NCI-H146 (cell line): ENCODE measurements at places on chromosomes 3 and 15.

- DNase-seq = no peak
Observed at GRCh38 chr15:82228750-82229149, 33.8 kb downstream of the EFL1 start.

GRCh38 chr3:88626456-88627120 lies 476.8 kb downstream of the C3orf38 start:
- no peak for DNase-seq

GRCh38 chr3:71064956-71065763 lies 518.4 kb downstream of the FOXP1 start:
- peak; percentile 67 for DNase-seq

DNA sequence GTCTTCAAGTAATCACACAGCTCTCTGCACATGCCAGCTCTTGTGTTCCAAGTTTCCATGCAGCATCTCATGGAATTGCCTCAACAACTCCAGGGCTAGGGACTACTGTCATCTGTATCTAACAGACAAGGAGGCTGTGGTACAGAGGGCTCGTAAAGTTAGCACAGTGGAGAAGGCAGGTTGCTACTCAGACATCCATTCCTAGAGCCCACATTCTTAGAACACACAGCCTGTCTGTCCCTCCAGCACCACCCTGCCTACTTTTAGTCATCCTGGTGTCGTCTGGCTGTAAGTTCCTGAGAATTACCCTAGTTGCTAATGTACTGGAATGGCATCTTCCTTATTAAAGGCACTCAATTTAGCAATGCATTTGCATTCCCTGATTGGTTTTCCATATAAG lies 862.5 kb downstream of the FHIT start:
- peak; percentile 3 for DNase-seq

GRCh38 chr3:171802590-171802956 lies 7.7 kb downstream of the PLD1 start:
- DNase-seq = no peak

DNA sequence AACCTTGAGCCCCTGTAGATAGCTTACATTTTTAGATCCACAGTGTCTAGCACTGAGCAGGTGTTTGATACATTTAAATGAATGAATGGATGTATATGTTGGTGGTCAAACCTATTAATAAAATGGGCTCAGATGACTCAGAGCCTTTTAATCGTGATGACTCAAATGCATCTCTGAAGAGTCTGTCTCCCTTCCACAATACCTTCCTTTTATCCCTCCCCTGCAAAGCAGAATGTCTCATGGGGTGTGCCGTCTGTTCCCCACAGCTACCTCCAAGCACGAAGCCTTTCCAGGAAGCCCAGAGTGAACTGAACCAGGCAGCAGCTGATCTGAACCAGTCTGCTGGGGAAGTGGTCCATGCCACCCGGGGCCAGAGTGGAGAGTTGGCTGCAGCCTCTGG lies 303.5 kb upstream of the TPM1 start:
- DNase-seq = no peak

DNA sequence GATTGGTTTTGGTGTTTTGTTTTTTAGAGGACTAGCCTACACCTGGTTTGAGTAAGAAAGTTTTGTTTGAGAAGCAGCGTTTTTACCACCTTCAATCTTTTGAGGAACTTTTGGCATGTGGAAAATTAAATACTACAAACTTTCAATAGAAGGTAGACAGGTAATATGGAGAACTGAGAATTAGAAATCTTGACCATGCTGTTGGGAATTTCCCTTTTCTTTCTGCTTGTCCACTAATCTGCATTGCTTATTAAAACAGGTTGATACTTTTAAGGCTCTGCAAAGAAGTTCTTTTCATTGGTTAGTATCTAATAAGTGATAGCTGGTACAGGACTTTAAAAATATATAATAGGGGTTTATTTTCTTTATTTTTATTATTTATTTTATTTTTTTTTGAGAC lies 31.9 kb downstream of the UBE2E1 start:
- DNase-seq = no peak

- no peak for DNase-seq
Observed at GRCh38 chr3:176328198-176328597, 869.1 kb downstream of the TBL1XR1 start.

DNA sequence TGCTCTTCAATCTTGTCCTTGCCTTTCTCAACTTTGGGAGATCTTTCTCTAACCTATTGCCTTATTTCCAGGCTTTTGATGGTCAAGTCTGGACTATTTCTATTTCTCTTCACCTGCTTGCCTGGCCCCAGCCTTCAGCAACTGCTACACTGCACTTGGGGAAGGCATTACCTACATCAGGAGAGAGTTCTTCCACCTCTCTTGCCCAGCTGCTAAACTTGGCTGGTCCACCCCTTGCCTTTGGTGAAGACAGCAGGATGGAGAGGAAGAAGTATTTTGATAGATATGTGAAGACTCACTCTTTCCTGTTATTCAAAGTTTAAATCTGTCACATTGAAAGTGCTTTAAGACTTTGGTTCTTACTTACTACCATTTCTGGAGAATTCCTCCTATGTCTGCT lies 574.8 kb downstream of the ZPLD1 start:
- no peak for DNase-seq

DNA sequence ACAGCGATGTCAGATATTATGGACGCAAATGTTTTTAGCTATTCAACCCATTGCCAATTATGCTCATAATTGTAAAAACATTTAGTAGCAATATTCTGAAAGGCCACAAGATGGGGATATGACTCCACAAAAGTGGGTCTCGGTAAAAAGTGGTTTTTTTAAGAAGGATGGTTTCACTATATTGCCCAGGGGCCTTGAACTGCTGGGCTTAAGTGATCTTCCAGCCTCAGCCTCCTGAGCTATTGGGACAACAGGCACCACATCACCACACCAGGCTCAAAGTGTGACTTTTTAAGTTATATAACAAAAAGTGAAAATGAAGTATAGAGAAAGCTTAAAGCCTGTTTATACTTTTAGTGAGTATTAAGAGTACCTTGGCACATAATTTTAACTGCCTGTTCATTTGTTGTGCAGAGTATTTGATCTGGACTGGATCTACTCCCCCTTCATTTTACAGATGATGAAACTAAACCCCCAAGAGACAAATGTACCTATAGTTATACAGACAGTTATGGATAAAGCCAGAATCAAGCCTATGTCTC lies 9.4 kb downstream of the NAA50 start:
- DNase-seq = peak; percentile 61

DNA sequence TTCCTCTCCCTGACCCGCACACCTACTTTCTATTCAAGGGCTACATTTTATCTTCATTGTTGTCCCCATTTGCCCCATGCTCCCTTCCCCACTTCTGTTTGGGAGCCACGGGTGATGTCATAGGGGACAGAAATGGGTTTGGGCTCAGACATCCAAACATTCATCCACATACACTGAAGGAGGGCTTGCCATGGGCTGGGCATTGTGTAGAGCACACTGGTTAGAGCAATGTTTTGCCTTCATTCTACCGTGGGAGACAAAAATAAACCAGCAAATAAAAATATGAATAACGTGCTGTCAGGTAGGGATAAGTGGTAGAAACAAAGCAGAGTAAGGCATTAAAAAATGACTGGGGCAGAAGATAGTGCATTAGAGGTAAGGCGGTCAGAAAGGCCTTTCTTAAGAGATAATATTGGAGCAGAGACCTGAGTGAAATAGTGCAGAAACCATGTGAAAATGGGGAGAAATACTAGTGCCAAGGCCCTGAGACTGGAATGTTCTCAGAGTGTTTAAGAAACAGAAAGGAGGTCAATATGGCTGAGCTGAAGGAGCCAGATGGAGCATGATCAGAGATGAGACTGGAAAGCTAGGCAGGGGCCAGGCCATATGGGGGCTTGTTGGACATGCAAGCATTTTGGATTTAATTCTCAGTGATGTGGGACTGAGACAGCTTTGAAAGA lies 40.9 kb upstream of the CLSTN2 start:
- DNase-seq = no peak

DNA sequence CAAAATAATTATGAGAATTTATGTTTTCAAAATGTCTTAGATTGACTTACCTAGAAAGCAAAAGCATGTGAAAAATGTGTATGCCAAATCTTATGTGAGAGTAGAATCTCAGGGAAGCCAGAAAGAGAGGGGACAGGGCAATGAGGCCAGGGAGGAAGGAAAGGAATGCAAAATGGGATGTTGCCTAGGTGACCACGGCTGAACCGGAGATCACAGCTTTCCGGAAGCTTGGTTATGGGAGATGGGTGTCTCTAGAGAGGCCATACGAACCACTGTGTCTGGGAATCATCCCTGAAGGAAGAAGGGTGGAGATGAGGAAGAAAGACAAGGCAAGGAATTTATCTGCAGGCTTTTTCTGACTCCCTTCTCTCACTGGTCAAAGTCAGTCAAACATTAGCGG lies 76.0 kb downstream of the SUCLG2 start:
- no peak for DNase-seq

DNA sequence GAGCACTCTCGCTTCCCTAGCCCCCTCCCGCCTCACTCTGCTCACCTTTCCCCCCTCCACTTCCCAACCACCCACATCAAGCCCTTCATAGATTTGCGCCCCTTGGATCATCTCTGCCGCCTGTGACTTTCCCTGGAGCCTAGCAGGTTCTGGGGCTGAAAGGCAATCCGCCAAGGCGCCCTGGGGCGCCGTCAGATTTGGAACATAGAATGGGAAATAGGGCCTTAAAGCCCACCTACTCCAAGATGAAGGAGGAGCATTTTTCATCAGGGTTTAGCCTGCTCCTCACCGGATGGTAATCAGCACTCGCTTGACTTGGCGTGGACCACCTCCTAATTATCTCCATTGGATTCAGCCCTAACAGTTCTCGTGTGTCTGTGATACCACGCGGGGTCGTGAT lies 1.3 kb downstream of the CPNE4 start:
- no peak for DNase-seq

DNA sequence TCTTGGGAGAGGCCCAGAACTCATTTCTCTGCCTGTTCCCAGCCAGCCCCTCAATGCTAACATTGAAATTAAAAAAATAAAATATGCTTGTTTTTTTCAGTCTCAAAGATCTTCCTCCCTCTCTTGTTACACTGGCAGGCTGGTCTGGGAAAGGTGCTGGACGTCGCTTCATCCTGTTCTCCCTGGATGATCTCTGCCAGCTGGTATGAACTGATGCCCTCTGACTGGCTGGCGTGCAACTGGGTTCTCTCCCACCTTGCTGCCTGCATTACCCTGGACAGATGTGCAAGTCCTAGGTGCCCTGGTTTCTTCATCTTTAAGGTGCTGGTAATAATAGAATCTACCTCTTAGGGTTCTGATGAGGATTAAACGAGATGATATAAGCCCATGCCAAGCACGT lies 263.9 kb upstream of the PROK2 start:
- no peak for DNase-seq

GRCh38 chr3:72658466-72659100 lies 189.7 kb downstream of the SHQ1 start:
- DNase-seq = no peak

- DNase-seq = peak; percentile 79
Observed at GRCh38 chr3:124761250-124761796, 31.1 kb downstream of the UMPS start.

GRCh38 chr15:87348746-87349145 lies 907.8 kb downstream of the NTRK3 start:
- no peak for DNase-seq

DNA sequence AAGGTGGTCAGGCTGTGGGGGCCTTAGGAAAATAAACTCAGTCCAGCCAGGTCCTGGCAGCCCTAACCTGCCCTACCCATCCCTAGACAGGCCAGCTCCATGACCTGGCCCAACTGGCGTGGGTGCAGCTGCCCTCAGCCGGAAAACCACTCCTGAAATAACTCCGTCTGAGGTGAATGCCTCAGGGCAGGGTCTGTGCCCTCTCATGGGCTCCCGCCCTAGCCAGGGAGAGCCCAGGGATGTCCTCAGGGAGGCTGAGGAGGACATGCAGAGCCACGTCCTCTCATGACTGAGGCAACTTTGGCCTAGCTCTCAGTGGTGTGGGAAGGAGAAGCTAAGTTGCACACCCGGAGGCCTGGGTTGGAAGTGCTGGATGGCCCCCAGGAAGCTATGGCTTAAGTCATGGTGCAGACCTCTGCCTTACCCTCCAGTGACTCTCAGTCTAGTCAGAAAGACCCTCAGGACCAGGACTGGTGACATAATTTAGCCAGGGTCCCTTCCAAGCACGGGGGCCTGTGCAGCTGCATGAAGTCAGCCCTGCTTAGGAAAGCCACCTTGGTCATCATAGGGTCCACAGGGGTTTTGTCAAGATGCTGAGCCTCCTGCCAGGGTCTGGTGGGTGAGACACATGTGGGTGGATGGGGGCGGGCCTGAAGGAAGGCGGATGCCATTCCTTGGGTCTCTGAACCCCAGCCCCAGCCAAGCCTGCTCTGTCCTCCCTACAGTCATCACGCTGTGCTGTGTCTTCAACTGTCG lies 7.4 kb downstream of the TMIE start:
- no peak for DNase-seq

DNA sequence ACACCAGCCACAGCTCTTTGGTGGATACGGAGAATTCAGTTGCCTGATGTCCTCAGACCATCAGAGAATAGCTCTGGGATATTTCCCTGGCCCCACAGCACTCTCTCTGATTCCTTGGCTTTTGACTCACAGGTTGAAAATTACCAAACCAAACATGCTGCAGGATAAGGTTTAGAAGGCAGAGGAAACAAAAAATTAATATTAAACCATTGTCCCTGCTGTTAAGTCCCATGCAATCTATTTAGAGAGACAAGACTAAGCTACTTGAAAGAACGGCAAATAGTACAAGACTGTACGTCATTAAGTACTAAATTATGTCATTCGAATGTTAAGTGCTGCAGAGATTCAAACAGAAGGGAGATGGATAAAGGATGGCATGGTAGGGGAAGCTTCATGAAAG lies 501.4 kb downstream of the MECOM start:
- no peak for DNase-seq

- no peak for DNase-seq
Observed at GRCh38 chr3:72065236-72065635, 280.3 kb upstream of the PROK2 start.

DNA sequence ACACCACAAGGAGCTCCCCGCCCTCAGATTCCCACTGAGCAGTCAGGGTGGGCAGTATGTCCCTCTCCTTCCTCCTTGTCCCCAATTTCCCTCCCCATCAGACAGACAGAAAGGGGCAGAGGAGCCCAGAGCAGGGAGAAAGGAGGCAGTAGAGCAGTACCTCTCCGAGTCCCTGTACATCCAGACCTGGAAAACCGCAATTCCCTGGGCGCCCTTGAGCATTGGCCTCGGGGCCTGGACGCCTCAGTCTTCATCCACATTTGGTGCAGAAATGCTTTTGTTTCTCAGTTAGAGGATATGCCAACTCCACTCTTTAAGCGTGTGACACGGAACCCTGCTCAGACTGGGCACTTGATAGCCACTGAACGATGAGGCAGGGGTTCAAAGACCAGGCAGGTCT lies 5.9 kb downstream of the ISG20 start:
- no peak for DNase-seq

DNA sequence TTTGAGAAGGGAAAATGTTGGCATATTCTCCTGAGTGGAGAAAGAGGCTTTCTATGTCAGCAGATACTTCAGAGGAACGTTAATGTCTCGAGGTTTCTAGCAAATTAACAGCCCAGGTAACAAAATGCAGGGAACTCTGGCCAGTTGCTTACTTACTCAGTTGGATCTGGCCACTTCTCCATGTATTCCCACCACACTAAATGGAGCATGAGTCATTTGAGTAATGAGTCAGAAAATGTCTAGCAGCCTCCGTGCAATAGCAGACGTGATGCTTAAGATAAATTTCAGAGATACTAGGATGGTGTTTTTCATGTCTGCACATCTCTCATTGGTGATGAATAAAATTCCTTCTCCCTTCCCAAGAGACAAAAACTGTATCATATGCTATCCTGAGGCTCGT lies 671.5 kb downstream of the FHIT start:
- peak; percentile 16 for DNase-seq

GRCh38 chr15:86654501-86654900 lies 574.8 kb downstream of the AGBL1 start:
- peak; percentile 86 for DNase-seq
